Posterior cingulate gyrus (tissue), 11 donors: ENCODE measurements at places on chromosomes 2 and 18.

GRCh38 chr2:152309352-152310214 lies 25.4 kb upstream of the FMNL2 start:
- DNase-seq, result no peak

DNA sequence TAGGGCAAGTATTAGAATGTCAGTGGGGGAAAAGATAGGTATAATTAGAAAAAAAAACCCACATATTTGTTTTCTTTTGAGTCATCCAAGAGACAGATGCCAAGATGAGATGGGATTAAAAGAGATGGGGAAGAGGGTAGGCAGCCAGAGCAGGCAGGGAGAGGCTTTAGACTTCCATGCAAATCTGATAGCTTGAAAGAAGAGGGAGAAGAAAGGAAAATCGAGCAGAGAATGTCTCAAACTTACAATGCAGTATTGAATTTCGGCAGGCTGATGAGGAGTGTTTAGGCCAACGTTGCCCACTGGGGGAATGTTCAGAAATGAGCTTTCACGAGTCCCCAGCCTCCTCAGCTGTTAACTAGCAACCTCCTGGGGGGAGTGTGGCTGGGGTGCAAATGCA lies 91.3 kb downstream of the SPATS2L start:
- DNase-seq, result no peak

GRCh38 chr2:141207036-141207385 lies 923.8 kb downstream of the LRP1B start:
- DNase-seq, result no peak

- no peak for DNase-seq
These were observed 98.6 kb upstream of the FANCL start for GRCh38 chr2:58339548-58340243.

- no peak for DNase-seq
These were observed 16.0 kb upstream of the RPL37A start for GRCh38 chr2:216482640-216483039.

DNA sequence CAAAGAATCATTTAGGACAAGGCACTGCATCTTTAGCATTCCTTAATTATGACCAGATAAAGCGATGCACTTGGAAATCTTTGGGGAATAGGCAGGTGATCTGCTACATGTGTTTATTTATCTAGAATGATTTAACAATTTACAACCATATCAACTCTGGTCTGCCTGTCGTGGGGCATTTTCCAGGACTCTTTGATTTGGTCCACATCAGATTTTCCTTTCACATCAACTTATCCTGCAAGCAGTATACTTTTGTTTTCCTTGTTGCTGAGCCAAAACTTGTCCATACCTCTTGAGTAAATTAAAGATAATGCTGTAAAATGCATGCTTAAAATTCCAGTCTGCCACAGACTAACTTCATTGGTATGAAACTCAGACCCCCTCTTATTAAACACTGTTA lies 312.4 kb upstream of the TCF4 start:
- no peak for DNase-seq

DNA sequence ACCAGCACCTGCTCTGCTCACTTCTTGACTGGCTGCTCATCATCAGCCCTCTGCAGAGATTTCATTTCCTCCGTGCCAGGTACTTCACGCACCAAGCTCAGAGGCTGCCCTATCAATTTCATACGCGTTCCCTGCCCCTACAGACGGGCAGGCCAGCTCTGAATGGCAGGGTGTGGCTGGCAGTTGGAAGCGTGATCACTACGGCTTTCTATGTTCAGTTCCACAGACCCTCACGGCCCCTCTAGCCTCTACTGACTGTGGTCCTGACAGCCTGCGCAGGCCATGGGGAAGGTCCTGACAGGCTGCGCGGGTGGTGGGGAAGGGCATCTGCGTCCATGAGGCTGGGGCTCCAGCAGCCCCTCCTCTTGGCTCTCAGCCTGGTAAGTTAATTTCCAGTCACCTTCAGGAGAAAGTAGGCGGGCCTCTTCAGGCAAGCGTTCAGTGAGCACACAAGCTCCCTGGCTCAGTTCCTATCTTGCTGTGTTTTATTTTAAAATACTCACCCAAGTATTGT lies 154.8 kb downstream of the ZNF236 start:
- no peak for DNase-seq

GRCh38 chr2:313991-314390 lies 26.1 kb upstream of the ALKAL2 start:
- no peak for DNase-seq

GRCh38 chr2:130796290-130796689 lies 40.4 kb upstream of the ARHGEF4 start:
- DNase-seq, result no peak

- no peak for DNase-seq
These were observed 547.5 kb upstream of the TNP1 start for GRCh38 chr2:217407362-217407761.

DNA sequence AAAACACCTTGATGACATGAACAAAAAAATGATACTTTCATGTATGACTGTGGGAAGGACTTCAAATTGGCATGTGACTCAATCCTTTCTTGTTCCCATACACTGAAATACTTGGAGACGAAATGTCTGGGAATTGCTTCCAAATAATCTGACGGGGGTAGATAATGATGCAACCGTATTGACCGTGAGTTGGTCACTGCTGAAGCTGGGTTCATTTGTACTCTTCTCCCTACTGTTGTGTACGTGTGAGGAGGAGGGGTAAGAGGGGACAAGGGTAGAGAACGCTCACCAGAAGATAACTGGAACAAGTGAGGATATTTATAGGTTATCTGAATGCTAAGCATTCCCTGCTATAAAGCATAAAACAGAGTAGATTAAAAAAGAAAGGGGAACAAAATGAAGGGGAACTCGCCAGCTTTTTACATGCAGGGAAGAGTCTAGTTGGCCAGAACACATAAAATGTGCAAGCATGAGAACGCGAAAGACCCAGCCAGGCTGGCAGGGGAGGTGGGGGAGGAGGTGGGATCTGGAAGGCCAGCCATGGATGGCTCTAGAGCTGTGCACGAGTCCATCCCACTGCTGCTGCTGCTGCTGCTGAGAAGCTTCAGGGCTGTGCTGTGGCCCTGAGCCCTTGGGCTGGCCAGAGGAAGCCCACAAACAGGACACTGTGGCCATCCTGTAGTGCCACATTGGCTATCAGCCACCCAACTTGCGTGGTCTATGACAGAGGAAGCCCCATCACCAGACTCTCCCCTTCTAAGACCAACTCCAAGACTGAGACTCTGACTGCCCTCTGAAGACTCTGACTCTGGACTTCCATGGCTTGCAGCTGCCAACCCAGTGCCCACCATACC lies 15.2 kb upstream of the CETN1 start:
- no peak for DNase-seq

DNA sequence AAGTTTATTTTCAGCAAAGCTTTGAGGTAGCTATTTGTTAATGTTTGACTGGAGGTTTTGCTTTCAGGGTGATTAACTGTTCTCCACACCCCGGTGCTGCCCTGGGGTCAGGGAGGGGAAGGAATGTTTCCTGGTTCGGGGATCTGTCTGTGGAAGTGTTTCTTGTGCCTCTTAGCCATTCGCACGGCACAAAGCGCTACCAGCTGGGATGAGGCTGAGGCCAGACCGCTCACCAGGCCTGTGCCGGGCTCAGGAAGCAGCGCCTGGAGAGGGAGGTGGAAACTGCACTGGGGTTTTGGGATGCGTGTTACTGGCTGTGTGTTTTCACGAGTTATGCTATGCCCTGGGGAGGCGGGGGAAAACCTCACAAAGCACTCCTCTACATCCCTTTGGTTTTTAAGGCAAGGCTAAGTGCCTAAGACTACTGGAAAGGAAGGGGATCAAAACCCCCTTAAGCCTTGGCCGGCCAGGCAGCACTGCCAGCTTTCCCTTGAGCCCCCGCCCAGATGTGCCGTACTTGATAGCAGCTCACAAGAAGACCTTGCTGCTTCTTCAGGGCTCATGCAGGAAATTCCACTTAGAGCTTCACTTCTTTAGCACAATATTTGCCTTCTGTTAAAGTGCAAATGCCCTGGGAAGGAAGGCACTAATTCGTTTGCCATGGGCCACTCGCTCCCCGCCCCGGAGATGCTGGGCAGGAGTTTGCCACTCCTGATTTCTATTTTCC lies 65.7 kb upstream of the CNGA3 start:
- DNase-seq, result no peak

DNA sequence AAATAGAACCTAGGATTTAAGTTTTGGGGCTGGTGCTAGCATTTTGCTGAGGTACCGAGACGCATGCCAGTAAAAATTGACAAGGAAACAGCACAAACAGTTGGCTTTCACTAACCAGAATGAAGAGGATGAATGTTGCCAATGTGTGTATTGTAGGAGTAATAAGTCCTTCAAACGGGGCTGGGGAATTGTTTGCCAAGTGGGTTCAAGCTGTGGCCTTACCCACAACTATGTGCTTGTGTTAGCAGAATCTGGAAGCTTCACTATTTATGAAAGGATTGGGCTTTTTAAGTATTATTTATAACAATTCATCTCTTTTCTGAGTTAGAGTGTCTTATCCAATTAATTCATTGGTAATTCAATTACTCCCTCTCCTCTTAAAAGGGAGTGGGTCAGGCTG lies 15.0 kb upstream of the KIF5C start:
- no peak for DNase-seq

GRCh38 chr2:104028061-104028460 lies 825.9 kb upstream of the POU3F3 start:
- DNase-seq, result no peak

GRCh38 chr18:62312851-62313250 lies 12.3 kb upstream of the TNFRSF11A start:
- no peak for DNase-seq

GRCh38 chr18:21826196-21826595 lies 85.6 kb downstream of the MIB1 start:
- no peak for DNase-seq

- DNase-seq, result no peak
These were observed 51.6 kb downstream of the SPP2 start for GRCh38 chr2:234102112-234102511.

DNA sequence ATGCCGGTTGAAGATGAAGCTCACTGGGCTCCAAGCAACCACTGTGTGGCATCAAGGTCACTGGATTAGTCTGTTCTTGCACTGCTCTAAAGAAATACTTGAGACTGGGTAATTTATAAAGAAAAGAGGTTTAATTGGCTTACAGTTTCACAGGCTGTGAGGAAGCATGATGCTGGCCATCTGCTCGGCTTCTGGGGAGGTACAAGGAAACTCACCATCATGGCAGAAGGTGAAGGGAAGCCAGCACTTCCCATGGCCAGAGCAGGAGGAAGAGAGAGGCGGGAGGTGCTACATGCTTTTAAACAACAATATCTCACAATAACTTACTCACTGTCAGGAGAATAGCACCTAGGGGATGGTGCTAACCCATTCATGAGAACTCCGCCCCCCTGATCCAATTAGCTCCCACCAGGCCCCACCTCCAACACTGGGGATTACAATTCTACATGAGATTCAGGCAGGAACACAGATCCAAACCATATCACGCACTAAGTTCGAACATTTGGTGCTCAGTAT lies 109.7 kb upstream of the MGAT5 start:
- DNase-seq, result no peak
